ENCODE measurements at places on chromosomes 1 and 21. TPM values are rescaled to one million over a fixed set of nuclear protein-coding genes. Genes with fewer than 3 reads are reported as not detected.

- no peaks in the 10 kb centered on the region for H3K36me3 ChIP-seq
- no peak overlapping the region for H3K27ac ChIP-seq
- no peak overlapping the region for H3K4me3 ChIP-seq
Observed at GRCh38 chr1:46735708-46736324, 16.9 kb upstream of the EFCAB14 start.

GRCh38 chr1:203206129-203206687, 19.7 kb upstream of the CHI3L1 start:
- no peak overlapping the region for H3K27ac ChIP-seq
- no peak overlapping the region for H3K4me3 ChIP-seq
- no peaks in the 10 kb centered on the region for H3K36me3 ChIP-seq
- H3K27me3 ChIP-seq: peaks cover 19% of the 10 kb centered on the region
- no peak for DNase-seq

KCNK1 gene
- 0.77 TPM for total RNA-seq

SORT1 gene
- total RNA-seq: 1.9 TPM

- no peak overlapping the region for H3K27ac ChIP-seq
- no peaks in the 10 kb centered on the region for H3K36me3 ChIP-seq
- no peaks in the 10 kb centered on the region for H3K4me1 ChIP-seq
- no peak for DNase-seq
- H3K27me3 ChIP-seq: no peaks in the 10 kb centered on the region
Observed at GRCh38 chr1:79790950-79791349, 784.4 kb upstream of the ADGRL4 start.

GRCh38 chr1:174451408-174451807, 3.6 kb downstream of the GPR52 start:
- H3K4me3 ChIP-seq: no peak overlapping the region
- no peaks in the 10 kb centered on the region for H3K36me3 ChIP-seq
- no peaks in the 10 kb centered on the region for H3K4me1 ChIP-seq
- H3K27me3 ChIP-seq: no peaks in the 10 kb centered on the region

Measured in activated CD4-positive, alpha-beta T cell treated with anti-CD3 and anti-CD28 coated beads, Interleukin-2, amount 10 ng/mL, durations not matched to agents 7 days and 5 days (primary cell).